Cortex of kidney (tissue), 1 donor: ENCODE measurements at places on chromosomes 5 and 9.

DNA sequence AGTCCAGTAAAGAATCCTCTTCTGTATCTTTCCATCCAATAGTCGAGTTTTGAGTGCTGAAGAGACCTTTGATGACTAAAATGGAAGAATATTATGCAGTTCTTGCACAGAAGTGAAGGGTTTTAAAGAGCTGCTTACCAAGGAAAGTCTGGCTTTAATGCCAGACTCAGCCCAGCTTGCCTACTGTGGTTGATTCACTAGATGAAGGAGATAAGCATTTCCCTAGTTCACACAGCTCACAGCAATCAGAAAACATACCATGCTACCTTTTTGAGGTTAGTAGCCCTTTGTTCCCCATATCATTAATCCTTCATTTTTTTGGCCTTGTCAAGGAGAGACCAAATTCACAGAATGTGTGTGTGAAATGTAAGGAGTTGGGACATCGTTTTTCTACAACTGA lies 15.3 kb downstream of the IFNA5 start:
- DNase-seq = no peak

DNA sequence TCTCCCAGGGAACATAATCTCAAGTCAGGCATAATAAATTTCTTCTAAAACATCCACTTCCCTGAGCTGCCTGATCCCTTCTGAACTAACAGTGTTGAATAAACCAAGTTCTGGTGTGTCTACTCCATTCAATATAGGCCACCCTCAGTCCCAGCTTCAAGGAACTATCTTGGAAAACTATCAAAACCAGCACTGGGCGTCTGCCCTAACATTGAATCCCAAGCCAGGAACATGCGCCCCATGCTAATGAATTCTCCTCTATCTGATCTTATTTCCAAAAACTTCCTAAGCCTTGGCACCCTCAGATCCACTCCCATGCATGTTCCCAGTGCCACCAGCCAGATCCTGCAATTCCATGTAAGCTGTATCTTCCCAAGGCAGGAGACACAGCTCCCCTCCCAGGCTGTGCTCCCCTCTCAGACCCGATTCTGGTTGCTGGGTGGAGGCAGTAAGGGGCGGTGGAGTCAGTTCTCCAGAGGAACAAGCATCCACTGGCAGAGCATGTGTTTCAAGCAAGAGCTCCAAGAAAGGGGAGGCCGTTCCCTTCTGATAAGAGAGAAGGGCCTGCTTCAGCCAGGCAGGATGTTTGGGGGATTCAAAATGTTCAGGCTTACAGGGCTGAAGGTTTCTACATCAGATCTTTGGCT lies 13.1 kb upstream of the FOXI1 start:
- DNase-seq = no peak

GRCh38 chr9:130428086-130428665 lies 16.6 kb upstream of the ASS1 start:
- no peak for DNase-seq

DNA sequence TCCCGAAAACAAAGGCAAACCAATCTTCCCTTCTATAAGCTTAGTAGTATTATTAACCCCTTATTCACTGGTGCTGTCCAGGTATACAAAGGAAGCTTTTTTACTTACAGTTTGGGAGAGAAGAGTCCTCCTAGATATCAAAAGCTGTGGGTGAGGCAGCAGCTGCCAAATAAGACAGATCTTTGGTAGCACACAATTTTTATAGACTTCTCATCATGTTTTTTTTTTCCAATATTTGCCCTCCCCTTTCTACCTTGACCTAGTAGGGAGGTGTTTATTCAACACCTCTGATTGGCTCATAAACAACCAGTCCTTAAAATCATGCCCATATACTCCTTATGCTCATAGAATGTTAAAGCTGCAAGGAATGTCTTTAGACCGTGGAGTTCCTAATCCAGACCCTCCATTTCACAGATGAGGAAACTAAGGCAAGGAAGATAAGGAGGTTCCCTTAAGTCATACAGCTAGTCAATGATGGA lies at the start of gene ALDOB:
ALDOB (minus strand) TSS at position 174 of the 479 bp plus-strand sequence. CDS start 4,887 bp downstream, outside the sequence.
- no peak for DNase-seq

- no peak for DNase-seq
Observed at GRCh38 chr5:137845472-137845871, 22.2 kb upstream of the MYOT start.

DNA sequence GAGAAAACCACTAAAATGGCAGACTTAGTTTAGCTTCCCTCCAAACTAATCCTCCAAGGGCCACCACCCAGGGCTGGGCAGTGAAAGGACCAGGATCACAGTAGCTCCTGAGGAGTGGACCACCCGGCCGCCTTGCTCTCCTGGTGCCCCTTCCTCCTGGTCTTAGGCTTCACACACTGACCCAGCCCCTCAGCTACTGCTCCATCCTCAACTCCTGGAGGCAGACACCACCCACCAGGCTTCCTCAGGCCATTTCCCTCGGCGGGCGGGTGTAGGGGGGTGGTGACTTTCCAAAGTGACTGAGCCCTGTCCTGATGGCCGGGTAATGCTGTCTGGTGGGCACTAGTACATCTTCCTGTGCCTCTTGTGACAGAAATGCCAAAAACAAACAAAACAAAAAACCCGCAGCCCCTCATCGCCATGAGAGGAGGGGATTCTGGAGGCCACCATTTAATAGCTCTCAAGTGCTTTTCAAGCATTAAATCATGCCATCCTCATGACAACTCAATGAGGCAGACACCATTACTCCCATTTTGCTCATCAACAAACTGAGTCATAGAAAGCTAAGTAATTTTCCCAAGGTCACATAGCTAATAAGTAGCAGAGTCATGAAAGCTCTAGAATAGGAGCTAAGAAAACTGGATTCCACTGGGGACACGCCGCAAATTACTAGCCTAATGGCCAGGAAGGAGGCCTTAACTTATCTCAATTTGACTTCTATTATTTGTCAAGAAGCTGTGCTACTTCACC lies 91.3 kb upstream of the LRRTM2 start:
- DNase-seq = no peak

GRCh38 chr5:157331807-157332206 lies 65.9 kb downstream of the CYFIP2 start:
- DNase-seq = no peak

- DNase-seq = no peak
Observed at GRCh38 chr5:7868427-7868772, 431 bp downstream of the FASTKD3 start.

DNA sequence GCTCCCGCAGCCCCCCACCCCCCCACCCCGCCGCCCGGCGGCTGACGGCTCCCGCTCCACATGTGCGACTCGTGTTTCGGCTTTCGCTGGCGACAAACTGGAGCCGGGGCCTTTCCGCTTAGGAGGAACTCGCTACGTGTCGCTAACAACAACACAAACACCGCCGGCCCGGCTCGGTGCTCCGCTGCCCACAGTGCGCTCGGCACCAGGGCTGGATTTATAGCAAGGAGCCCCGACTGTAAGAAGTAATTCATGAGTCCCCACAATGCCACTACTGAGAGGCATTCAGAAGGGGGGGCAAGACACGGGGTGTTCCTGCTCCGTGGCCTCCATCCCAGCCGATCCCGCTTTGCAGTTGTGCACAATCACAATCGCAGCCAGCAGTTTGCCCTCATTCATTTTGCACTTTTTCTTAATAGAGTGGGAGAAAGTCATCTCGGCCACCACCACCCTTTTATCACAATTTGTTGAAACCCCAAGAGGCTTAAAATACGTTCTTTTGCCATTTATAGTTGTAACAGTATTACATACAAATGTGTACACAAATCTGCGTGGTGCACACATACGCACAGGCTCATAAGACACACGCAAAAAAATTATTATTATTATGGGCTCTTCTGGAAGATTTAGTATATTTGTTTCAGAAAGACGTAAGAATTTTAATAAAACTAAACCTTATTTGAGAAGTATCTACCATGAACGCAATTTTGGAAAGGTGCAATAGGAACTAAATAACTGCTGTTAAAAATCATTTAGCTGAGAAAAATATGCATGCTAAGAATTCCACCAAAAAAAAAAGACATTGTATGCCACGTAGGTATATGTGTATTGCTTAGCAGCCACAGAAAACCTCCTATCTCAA lies 48.1 kb downstream of the EBF1 start:
- DNase-seq = no peak

GRCh38 chr9:26530841-26531240 lies 361.8 kb downstream of the CAAP1 start:
- DNase-seq = no peak

GRCh38 chr9:95953986-95954385 lies 78.5 kb downstream of the ERCC6L2 start:
- no peak for DNase-seq

- no peak for DNase-seq
Observed at GRCh38 chr9:77018969-77019235, 553 bp upstream of the FOXB2 start.

DNA sequence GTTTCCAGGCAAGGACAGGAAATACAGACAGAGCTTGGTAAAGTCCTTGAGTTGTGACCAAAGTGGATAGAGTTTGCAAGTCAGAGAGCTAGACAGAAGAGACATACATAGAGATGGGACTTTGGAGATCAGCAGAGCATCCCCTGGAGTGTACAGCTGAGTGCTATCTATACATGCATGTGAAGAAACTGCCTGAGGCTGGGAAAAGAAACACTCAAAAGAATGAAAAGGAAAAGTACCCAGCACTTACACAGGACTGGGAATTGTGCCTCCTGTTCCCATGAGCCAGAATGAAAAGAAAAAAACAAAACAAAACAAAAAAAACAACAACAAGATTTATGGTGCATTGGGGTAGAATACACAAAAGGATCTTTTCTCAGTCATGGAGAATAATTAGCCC lies 606.4 kb downstream of the ZNF608 start:
- DNase-seq = no peak

GRCh38 chr9:69940674-69941073 lies 103.0 kb upstream of the MAMDC2 start:
- no peak for DNase-seq

DNA sequence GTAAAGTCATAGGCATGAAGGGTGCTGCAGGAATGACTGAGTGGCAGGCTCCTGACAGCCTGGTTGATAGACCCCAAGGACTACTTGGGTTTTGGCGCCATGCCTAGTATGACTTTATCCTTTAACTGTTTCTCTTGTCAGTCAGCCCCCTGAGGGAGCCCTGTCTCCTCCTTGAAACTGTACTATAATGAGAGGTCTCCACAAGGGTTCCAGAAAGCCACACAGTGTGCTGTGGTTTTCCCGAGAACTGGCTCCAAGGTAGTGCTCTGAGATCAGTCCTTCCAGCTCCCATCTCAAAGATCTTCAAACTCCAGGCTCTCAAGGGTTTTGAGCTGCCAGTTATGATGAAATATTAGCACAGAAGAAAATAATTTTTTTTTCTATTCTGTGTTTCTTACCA lies 26.7 kb upstream of the TNC start:
- no peak for DNase-seq

DNA sequence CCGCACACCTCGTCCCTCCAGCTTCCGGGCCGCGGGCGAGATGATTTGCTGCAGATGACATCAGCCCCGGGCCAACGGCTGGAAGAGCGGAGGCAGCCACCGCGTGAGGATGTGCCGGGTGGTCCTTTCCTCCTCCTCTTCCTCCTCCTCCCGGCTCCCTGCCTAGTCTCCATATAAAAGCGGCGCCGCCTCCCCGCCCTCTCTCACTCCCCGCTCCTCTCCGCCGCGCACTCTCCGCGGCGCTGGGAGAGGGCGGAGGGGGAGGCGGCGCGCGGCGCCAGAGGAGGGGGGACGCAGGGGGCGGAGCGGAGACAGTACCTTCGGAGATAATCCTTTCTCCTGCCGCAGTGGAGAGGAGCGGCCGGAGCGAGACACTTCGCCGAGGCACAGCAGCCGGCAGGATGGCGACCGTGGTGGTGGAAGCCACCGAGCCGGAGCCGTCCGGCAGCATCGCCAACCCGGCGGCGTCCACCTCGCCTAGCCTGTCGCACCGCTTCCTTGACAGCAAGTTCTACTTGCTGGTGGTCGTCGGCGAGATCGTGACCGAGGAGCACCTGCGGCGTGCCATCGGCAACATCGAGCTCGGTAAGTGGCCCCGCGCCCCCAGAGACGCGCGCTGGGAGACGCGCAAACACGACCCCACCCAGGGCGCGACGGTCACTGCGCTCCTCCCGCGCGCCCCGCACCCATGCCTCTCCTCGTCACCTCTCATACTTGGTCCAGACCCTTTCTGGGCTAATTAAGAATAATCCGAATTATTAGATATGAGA lies at the start of gene MAP1B:
MAP1B (plus strand) TSS at position 345 of the 770 bp plus-strand sequence; CDS start at position 402, 57 bp downstream.
- DNase-seq = no peak

- no peak for DNase-seq
Observed at GRCh38 chr5:166625210-166625865, 1666.1 kb upstream of the WWC1 start.

GRCh38 chr9:1977026-1977425 lies 38.1 kb upstream of the SMARCA2 start:
- no peak for DNase-seq

DNA sequence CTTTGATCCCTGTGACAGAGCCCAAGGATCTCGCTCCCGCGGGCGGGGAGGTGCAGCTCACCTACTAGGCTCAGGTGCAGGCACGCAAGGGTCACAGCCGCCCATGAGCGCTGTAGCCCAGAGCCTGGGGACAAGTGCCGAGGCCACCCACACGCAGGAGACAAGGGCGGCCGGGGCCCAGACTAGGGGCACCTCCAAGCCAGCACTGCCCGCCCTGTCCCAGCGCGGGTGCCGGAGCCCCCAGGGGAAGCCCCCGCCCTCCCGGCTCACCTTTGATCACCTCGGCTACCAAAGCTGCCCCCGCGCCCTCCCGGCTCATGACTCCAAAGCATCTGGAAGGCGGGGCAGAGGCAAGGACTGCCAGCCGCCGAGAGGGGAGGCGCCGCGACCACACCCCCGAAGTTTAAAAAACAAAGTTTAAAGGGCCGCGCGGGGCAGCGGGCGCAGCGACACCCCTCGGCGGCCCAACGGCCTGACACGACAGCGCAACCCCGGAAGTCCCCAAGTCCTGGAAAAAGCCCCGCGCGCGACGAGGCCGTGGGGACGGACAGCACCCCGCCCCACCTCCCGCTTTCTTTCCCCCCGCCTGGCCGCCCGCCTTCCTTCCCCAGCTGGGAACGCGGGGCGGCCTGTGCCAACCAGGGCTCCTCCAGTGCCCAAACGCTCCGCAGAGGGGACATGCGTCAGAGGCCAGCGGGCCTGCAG lies 53.0 kb downstream of the CDC14B start:
- DNase-seq = peak; percentile 35

DNA sequence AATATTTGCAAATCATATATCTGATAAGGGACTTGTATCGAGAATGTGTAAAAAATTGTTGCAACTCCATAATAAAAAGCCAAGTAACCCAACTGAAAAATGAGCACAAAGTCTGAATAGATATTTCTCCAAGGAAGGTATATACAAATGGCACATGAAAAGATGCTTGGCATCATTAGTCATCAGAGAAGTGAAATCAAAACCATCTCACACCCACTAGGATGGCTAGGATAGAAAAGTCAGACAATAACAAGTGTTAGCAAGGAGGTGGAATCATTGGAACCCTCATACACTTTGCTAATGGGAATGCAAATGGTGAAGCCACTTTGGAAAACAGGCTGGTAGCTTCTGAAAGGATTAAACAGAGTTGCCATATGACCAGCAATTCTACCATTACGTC lies 182.7 kb downstream of the ERCC6L2 start:
- DNase-seq = no peak
